Natural killer cell treated with Interleukin-12 subunit alpha and Interleukin-12 subunit beta and Interleukin-15 and Interleukin-18, amount 100 ng/mL, for 72 hours (primary cell): ENCODE measurements at places on chromosomes 6 and 20.

DNA sequence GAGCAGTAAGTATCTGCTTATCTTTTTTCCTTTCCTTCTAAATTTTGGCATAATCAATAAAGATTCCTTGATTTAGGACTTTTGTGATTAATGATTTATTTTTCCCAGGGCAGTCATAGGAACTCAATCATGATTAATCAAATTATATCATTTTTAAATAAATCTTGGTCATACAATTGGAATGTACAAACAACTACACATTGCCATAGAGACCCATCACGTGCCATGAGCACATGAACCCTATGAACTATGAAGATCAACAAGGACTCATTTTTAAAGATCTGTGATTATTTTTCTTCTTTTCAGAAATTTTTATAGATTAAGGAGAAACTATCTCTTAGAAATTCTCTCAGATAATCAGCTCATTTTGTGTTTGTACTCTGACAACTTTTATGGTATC lies 622.4 kb downstream of the BCKDHB start:
- no peak for DNase-seq

- DNase-seq = peak; percentile 76
These were observed 679 bp upstream of the PPDPF start for GRCh38 chr20:63519668-63520503.

GRCh38 chr6:13813026-13813425 lies 1.3 kb downstream of the MCUR1 start:
- DNase-seq = no peak

GRCh38 chr6:27617700-27618689 lies 145.1 kb upstream of the ZNF184 start:
- DNase-seq = no peak

GRCh38 chr20:39019805-39020325 lies 57.7 kb downstream of the DHX35 start:
- no peak for DNase-seq

- DNase-seq = no peak
These were observed 426.5 kb upstream of the RNF217 start for GRCh38 chr6:124535746-124536145.

GRCh38 chr6:26432627-26433201 lies 7.6 kb upstream of the BTN3A3 start:
- no peak for DNase-seq
